NCI-H1092 treated with DMSO at 0.1 percent for 48 hours (cell line): ENCODE measurements at places on chromosomes 1 and 21.

DNA sequence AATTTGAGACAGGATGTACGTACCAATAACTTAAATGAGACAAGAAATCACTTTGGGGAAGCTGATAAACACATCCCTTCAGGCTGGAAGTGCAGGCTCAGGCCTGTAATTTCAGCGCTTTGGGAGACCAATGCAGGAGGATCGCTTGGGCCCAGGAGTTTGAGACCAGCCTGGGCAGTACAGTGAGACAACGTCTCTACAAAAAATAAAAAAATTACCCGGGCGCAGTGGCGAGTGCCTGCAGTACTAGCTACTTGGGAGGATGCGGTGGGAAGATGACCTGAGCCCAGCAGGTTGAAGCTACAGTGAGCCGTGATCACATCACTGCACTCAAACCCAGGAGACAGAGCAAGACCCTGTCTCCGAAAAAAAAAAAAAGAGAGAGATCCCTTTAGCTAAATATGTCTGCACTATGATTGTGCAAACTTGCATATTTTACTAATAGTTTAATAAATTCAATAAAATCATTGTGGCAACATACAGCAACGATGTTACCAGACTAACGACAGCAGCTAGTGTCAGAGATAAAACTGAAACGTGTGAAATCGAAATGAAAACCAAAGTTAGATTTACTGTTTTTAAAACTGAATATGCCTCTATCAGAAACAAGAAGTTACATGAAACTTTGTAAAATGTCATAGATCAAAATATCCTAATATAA, 54.7 kb downstream of the CD2 start:
- no peak for DNase-seq

- DNase-seq = no peak
Observed at GRCh38 chr21:18622383-18622782, 218.8 kb upstream of the TMPRSS15 start.

- no peak for DNase-seq
Observed at GRCh38 chr21:46081022-46081861, 16.7 kb upstream of the COL6A2 start.

DNA sequence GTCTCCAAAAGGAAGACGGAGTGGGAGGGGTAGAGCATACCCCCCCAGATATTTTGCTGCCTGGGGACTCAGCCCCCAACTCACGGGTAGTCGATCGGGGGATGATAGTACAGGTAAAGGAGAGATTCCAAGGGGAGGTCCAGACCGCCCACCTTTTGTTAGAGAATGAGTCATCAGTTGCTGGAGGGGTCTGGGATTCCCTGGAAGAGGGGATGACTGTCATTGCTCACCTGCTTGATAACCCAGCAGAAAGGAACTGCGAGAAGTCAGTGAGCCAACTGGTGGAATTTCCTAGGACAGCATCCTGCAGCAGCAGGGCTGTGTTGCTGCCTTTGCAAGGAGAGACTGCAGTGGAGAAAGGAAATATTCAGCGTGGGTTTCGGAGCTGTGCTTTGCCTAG, 64.4 kb downstream of the MACF1 start:
- peak; percentile 10 for DNase-seq

DNA sequence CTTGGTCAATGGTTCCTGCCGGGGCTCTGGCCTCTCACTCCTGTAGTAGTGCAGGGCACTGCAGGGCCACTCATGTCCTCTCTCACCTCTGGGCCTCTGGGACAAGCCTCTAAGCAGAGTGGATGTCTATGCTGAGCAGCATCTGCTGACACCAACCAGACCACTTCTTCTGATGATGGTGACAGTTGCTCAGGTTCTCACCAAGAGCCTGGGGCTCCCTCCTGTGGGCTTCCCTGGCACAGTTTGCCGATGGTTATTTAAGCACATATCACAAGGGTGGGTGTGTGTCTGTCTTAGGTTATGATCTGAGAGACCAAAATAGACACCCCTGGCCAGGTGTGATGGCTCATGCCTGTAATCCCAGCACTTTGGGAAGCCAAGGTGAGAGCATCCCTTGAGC, 17.4 kb upstream of the GPR137B start:
- DNase-seq = no peak

DNA sequence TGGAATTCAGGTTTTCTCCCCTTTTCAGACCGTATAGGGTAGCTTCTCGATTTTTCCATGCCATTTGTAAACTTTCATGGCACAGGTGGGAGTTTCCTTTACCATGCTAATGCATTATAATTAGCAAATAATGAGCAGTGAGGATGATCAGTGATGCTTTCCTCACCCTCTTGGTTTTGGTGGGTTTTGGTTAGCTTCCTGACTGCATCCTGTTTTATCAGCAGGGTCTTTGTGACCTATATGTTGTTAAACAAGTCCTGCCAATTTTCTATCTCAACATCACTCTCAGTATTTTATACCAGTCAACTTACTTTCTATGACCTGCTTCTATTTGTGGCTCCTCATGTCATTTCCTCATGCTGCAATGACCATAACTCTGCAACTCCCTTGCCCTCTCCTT, 1345.1 kb downstream of the NCAM2 start:
- no peak for DNase-seq

DNA sequence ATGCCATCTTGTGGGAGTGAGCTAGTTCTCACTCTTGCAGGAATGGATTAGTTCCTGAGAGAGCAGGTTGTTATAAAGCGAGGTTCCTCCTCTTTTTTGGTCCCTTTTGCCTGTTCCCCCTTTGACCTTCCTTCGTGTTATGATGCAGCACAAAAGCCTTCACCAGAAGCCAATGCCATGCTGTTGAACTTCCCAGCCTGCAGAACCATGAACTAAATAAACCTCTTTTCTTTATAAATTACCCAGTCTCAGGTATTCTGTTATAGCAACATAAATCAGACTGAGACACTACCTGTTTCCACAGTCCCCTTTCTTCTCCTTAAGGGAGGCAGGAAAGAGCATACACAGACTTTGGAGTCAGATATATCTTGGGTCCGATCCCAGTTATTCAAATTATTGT, 25.6 kb downstream of the DISP3 start:
- no peak for DNase-seq

- peak; percentile 33 for DNase-seq
Observed at GRCh38 chr1:184770181-184770979, 15.7 kb upstream of the EDEM3 start.

- DNase-seq = no peak
Observed at GRCh38 chr1:11708554-11709350, 17.2 kb downstream of the DRAXIN start.

GRCh38 chr1:36472656-36473055, 8.5 kb upstream of the MRPS15 start:
- no peak for DNase-seq

DNA sequence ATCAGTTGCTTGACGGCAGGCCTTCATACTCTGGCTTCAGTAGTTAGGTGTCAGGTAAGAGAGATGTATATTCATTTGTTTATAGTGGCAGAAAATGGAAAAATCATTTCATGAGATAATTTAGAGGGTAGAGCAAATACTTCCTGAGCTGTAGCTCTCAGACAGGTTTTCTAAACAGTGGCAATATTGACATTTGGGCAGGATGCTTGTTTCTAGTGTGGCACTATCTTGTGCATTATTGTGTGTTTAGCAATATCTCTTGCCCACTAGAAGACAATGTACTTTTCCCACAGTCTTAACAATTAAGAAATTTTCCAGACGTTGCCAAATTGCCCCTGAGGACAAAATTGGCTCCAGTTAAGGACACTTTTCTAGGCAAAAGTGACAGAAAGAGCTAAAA, 1143.1 kb downstream of the PLA2G4A start:
- peak; percentile 7 for DNase-seq

DNA sequence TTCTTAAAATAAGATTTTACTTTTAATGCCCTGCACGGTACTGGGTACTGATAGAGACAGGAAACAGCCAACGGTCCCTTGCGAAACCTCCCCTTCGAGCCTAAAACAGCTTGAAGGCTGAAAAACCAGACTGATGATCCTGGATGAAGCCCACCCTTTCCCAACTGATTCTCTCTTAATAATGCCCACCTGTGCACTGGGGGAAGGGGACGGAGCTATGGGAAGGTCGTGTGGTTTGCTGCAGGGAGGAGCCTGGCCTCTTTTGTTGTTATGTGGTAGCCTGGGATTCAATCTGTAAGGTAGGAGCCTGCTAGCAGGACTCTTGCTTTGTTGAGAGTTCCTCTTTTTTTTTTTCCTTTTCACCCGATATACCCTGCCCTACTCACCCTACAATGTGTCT, 25.6 kb downstream of the SAMSN1 start:
- no peak for DNase-seq

GRCh38 chr1:109495738-109496137, 1.8 kb downstream of the CYB561D1 start:
- DNase-seq = no peak

GRCh38 chr1:198444792-198445191, 95.7 kb downstream of the ATP6V1G3 start:
- DNase-seq = no peak

DNA sequence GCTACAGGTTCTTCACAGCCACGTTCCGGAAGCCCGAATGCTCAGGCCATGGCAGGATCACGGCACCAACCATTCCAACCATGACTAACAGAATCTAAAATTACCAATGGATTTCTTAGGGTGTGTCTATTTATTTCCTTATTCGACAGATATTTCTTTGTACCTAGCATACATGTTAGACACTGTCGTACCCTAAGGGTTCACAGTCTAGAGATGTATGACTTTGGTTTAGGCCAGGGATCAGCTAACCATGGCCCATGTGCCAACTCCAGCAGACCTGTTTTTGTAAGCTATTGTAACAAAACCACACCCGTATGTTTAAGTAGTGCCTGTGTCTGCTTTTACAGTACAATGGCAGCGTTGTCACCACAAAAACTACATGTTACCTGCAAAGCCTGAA, 167.0 kb downstream of the NR5A2 start:
- DNase-seq = no peak

- no peak for DNase-seq
Observed at GRCh38 chr1:192518700-192519099, 56.9 kb upstream of the RGS1 start.

DNA sequence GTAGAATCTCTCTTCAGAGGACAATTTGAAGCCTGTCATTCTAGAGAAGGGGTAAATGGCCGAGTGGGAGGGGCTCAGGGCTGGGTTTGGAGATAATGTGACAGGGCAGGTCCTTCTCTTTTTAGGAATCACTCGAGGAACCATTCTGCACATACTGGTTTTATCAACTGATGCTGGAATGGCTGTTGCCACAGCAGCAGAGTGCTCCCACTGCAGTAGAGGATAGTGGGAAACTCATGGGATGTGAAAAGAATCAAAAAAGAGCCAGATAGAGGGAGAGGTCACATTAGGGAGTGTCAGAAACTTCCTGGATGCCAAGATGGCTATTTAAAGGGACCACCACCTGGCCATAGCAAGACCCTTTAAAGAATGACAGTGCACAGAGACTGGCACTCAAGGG, 105.3 kb downstream of the NAV1 start:
- DNase-seq = no peak

DNA sequence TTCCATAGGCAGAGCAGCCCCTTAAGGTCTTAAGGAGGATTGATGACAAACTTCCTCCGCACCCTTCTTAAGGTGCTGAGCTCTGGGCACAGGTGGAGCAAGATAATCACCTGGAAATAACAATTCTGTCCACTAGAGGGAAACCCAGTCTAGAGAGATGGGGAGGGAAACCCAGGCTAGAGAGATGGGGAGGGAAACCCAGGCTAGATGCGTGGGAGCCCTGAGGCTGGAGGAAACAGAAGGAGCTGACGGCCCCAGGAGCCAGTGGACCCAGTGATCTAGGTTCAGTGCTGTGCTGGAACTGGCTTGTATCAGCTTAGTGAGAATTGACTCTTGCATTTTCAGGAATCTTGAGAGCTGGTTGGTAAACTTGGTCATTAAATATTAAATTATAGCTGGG, 17.8 kb upstream of the MYCL start:
- no peak for DNase-seq

GRCh38 chr1:21857142-21857839, 45.2 kb downstream of the LDLRAD2 start:
- DNase-seq = no peak

DNA sequence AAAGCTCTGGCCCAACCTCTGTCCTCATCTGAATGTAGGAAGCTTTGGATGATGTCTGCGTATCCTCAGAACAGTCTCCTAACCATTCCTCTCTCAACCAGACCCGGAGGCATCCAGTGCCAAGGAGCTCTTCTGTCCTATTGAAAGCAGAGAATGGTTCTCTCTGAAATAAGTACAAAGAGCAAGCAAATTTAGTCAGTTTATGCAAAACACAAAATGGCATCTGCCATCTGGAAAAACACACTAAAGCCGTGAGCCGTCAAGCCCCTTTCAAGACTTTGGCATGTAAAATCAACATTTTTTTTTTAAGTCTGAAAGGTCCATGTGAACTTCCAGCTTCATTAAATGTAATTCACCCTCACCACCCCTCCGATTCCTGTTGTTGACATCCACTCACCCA, 21.7 kb upstream of the PROX1 start:
- DNase-seq = no peak

GRCh38 chr1:220213382-220213983, 58.8 kb downstream of the RAB3GAP2 start:
- DNase-seq = no peak

GRCh38 chr1:1176931-1177330, 3.3 kb downstream of the TTLL10 start:
- DNase-seq = no peak

- DNase-seq = no peak
Observed at GRCh38 chr21:28257276-28257675, 735.4 kb downstream of the LTN1 start.

- DNase-seq = no peak
Observed at GRCh38 chr1:72724951-72725861, 442.9 kb upstream of the NEGR1 start.

- DNase-seq = peak; percentile 60
Observed at GRCh38 chr1:6414443-6414844, 5.3 kb downstream of the HES2 start.

DNA sequence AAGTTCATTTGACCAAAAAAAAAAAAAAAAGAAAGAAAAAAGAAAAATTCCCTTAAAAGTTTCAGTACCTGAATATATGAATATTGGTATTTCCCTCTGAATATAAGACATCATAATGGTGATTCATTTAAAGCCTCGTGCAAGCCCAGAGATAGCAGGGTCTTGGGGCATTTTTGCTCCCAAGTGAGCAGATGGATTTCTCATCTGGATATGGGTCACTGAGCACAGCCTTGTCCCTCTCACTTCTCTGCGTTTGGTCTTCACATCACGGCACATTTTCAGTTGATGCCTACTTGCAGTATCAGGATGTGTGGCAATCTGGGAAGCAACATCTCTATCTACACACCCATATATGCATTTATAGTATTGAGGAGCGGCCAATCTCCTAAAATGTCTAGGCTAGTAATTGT, 12.7 kb downstream of the CD58 start:
- DNase-seq = no peak

GRCh38 chr1:245986404-245987218, 520.5 kb downstream of the SMYD3 start:
- no peak for DNase-seq

DNA sequence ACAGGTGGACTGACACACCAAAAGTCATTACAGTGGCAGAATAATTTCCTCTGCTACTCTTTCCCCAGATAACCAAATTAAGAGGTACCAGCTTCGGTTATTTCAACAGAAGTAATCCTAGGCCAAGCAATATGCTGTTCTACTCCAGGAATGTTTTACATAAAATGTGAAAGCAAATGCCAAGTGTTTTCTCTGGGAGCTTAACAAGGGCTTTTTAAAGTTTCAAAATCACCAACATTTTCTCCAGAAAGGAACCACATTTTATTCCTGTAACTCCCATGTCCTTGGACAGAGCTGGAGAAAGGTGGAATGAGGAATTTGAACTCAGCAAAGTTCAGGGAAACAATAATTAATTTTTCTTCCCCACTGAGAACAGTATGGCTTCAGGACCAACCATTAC, 27.2 kb downstream of the CNN3 start:
- DNase-seq = no peak

GRCh38 chr21:40516335-40516734, 330.6 kb downstream of the DSCAM start:
- no peak for DNase-seq
